ENCODE measurements at places on chromosomes 6 and 20.

GRCh38 chr6:170504479-170504878 is 48.6 kb downstream of the PSMB1 start:
- DNase-seq, result no peak

- no peak for DNase-seq
Observed at GRCh38 chr6:158068893-158069799, 87.5 kb downstream of the SYNJ2 start.

GRCh38 chr20:43853174-43853803 is 61.4 kb upstream of the TOX2 start:
- no peak for DNase-seq

GRCh38 chr6:155635416-155635815 is 179.8 kb upstream of the NOX3 start:
- no peak for DNase-seq

- DNase-seq, result no peak
Observed at GRCh38 chr20:4045741-4046140, 30.4 kb upstream of the RNF24 start.

- DNase-seq, result no peak
Observed at GRCh38 chr20:7161690-7162089, 394.2 kb downstream of the BMP2 start.

DNA sequence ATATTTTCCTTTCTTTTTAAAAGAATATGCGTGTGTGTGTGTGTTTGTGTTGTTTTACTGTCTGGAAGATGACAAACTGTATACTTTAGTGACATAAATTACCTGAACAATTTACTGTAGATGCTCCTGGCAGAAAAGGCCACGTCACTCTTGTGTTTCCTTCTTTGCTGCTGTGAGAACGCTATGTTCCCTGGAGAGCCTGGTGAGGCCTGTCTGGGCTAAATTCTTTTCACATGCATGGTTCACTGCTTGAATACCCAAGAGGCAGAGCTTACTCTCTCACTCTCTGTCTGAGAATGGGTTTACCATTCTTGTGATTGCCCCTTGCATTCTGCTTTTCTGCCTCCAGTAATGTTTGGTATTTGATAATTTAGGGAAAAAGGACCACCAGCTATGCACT is 64.3 kb downstream of the EDN1 start:
- no peak for DNase-seq

GRCh38 chr20:38543014-38543906 is 37.7 kb upstream of the ADIG start:
- DNase-seq, result no peak

- DNase-seq, result no peak
Observed at GRCh38 chr6:7723554-7723953, 2.3 kb upstream of the BMP6 start.

DNA sequence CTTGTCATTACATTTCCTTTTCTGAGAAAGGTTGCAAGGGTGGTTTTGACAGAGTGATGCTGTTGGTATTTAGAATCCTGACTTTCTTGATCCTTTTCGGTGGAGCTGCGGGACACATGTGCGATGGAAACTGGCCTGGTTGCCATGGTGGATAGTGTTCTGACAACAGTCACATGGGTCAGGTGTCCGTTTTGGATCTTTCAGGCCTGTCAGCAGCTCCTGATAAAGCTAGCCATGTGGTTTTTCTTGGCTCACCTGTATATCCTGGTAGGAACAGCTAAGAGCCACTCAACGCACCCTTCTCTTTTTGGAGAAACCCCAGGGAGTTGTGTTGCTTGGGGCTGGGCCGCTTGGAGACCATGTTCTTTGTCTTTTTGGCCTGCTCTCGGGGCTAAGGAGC is 177.4 kb downstream of the MTFR2 start:
- DNase-seq, result no peak

- no peak for DNase-seq
Observed at GRCh38 chr6:20024316-20024673, 187.1 kb downstream of the ID4 start.

GRCh38 chr20:16647875-16648597 is 74.8 kb upstream of the KIF16B start:
- no peak for DNase-seq

DNA sequence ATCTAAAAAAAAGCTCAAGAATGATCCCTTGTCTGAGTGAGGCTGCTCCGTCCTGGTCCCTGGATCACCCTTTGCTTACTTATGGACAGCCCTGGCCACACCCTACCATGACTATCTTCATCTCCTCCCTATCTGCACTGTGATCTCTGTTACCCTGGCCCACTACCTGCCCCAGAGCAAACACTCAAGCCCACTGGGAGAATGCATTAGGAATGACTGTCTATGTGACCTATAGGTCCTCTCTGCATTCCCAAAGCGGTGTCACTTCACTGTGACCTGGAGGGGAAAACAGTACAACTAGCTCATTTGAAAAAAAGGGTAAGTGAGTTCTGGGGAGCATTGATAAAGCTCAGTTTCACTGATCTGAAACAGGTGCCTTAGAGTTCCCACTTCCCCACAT is 86.4 kb upstream of the FOXP4 start:
- no peak for DNase-seq

- no peak for DNase-seq
Observed at GRCh38 chr6:111667931-111668330, 62.3 kb upstream of the TRAF3IP2 start.

DNA sequence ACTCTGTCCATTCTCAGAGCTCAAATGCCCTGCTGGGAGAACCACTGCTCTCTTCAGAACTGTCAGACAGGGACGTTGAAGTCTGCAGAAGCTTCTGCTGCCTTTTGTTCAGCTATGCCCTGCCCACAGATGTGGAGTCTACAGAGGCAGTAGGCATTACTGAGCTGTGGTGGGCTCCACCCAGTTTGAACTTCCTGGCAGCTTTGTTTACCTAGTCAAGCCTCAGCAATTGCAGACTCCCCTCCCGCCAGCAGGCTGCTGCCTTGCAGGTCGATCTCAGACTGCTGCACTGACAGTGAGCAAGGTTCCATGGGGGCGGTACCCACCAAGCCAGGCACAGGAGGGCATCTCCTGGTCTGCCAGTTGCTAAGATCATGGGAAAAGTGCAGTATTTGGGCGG is 21.8 kb upstream of the UFL1 start:
- peak; percentile 79 for DNase-seq

DNA sequence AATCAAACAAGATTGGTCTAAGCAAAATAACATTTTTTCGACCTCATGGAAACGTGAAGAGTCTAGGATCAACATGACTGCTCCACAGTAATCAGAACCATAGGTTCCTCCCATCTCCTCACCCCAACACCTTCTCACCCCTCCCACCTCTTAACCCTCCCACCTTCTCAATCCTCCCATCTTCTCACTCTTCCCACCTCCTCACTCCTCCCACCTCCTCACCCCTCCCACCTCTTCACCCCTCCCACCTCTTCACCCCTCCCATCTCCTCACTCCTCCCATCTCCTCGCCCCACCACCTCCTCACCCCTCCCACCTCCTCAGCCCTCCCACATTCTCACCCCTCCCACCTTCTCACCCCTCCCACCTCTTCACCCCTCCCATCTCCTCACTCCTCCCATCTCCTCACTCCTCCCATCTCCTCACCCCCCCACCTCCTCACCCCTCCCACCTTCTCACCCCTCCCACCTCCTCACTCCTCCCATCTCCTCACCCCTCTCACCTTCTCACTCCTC is 567.4 kb downstream of the C6orf118 start:
- DNase-seq, result no peak

- DNase-seq, result no peak
Observed at GRCh38 chr6:33714385-33715040, 3.0 kb upstream of the UQCC2 start.

- no peak for DNase-seq
Observed at GRCh38 chr20:40724566-40724965, 35.5 kb upstream of the MAFB start.

DNA sequence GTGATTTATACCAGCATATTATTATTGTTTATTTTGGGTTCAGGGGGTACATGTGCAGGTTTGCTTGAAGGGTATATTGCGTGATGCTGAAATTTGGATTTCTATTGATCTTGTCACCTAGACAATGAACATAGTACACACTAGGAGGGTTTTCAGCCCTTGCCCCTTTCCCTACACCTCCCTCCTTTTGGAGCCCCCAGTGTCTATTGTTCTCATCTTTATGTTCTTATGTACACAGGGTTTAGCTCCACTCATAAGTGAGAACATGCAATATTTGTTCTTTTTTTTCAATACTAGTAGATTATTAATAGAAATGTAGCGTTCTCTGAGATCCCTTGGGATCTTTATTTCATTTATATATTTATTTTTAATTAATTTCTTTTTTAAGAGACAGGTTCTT is 79.2 kb upstream of the MRAP2 start:
- DNase-seq, result no peak

- no peak for DNase-seq
Observed at GRCh38 chr6:158402184-158402583, 89.9 kb downstream of the TULP4 start.

- DNase-seq, result no peak
Observed at GRCh38 chr6:50663806-50664205, 49.5 kb upstream of the TFAP2D start.

- no peak for DNase-seq
Observed at GRCh38 chr6:152268846-152269442, 368.2 kb downstream of the SYNE1 start.

GRCh38 chr6:168929871-168930450 is 323.7 kb downstream of the THBS2 start:
- DNase-seq, result no peak

DNA sequence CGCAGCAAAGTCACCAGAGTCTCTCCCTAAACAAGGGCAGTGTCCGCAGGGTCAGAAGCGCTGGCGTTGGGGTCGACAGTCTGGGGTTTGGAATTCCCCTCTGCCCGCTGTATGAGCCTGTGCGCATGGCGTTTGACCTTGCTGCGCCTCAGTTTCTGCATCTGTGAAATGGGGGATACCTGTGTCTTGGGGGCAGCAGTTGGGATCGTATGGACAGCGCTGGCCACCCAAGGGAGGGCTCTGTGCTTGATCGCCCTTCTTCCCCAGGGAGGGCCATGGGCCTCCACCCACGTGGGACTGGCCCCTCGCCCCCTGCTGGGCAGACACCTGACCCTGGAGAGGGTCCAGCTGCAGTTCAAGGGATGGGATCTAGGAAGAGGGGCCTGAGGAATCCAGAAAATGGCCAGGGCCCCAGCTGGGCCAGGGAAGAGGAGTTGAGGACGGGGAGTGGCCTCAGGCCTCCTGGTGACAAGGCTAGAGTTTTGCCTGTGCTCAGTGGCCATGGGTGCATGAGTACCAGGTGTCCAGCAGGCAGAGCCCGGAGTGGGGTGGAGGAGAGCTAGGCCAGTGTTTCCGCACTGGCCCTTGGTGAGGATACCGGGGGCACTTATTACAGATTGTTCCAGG is 26.4 kb upstream of the PHACTR3 start:
- DNase-seq, result no peak

- no peak for DNase-seq
Observed at GRCh38 chr6:72621291-72622093, at the start of gene KCNQ5. Gene KCNQ5, plus strand, starts transcription at chr6:72622064.

DNA sequence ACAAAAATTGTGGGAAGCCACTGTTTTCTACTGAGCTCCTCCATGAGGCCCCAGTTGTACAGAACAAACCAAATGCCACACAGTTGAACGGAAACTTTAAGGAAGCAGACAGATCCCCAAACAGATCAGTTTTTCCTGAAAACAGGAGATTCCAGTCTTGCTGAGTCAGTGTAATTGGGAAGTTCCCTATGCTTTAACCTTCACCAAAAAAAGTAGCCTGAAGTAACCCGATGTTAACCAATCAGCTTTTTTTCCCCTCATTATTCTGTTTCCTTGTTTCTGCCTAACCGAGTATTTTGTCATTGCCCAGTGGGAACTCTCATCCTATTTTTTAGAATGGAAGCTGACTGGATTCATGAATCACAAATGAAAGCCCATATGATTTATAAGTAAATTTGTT is 36.7 kb downstream of the MARCKS start:
- no peak for DNase-seq

DNA sequence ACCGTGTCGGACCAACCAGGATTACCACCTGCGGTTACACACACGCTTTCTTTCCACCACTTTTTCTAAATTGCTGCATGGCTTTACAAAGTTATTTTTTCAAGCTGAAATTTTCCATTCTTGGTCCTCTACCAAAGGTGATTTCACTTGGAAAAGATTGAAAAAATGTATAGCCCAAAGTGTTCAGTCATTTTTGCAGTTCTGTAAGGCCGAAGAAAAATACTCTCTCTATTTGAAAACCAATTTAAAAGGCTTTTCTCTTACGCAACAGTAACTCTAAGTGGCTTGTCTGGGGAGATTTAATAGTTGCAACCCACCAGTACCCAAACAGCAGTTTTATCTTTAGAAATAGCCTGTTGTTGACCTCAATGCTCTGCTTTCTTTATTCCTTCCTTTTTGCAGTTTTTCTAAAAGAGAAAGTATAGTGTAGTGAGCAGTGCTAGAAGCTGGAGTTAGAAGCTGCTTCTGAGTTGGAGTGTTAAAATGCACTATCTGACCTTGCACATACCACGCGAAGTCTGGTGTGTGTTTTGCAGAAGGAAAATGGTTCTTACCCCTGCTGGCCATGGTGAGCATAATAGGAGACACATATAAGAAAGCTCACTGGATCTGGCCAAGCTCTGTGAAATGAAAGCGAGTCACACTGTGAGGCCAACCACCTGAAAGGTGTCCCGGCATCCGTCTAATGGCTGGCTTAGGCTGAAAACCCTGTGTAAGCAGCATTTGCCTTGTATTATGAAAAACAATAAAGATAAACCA is 271.6 kb upstream of the PRND start:
- no peak for DNase-seq

DNA sequence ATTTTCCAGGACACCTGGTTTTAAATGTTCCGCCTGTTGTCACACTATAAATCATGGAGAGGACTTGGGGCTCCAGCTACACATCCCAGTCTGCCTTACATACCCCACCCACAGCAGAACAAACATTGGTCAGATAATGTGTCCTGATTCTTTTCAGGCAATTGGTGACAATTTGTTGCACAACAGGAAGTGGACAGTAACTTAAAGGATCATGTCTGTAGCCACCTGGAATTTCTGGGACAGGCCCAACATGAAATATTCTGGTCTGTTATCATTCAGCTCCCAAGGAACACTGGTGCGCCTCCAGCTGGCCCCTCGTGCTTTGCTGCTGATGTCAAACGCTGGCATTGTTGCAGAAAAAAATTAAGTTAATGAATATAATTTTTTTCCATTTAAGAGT is 117.2 kb downstream of the SOBP start:
- no peak for DNase-seq

Data from CD4-positive, alpha-beta T cell treated with Interleukin-4 for 4 hours (primary cell).